Omental fat pad (tissue), 4 donors: ENCODE measurements at places on chromosomes 3 and 15. TPM values are rescaled to one million over a fixed set of nuclear protein-coding genes. Genes with fewer than 3 reads are reported as not detected.

DNA sequence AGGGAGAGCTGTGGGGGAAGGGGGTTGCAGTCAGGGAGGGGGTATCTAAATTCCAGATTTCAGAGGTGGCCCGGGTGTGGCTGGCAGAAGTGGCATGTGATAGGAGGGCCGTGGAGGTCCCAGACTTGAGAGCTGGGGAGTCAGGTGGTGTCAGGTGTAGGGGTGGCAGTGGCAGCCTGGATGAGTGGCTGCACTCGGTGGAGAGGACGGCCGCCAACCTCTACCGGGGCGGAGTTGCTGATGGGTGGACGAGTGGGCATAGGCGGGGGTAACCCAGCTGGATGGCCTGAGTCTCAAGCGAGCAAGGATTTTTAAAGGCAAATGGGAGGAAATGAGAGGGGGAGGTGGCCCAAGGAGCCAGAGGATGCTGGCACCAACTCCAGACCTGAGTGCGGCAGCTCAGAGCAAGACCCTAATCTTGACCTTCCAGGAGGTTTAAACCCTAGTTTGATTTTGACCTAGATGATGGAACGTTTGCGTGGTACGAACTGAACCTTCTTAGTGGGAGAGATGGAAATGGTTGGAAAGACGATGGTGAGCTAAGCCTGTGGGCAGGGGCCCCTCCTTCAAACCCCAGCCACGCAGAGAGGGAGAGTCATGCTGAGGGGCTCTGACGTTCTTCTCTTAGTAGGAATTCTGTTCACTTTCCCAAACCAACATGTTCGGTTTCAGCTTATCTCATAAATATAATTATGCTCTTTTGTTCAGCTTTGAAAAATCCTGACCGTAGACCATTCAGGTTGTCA is 8.0 kb downstream of the TRAK1 start:
- no peak for DNase-seq

The DPPA2 gene
- total RNA-seq: not detected

- DNase-seq: no peak
Measured at GRCh38 chr3:4865714-4866113, 113.5 kb upstream of the BHLHE40 start.

- DNase-seq: no peak
Measured at GRCh38 chr3:197858598-197858997, 67.5 kb downstream of the LRCH3 start.

DNA sequence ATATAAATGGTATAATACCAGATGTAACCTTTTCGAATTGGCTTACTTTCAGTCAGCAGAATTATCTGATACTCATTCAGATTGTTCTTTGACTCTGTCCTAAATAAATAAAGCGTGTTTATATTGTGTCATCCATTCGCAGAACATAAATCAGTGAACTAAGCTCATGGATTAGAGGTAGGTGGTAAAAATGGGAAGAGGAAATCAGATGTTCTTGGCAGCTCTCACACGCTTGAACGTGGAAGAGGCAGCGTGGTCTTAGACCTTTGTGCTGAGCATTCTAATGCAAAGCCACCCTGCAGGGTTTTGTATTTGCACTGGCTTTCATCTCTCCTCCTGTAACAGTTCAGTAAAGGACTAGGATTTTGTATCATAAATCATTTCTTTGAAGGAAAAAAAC is 441.4 kb downstream of the GABRG3 start:
- no peak for DNase-seq

- DNase-seq: peak; percentile 42
Measured at GRCh38 chr3:126522363-126522788, 1.6 kb upstream of the CHST13 start.

DNA sequence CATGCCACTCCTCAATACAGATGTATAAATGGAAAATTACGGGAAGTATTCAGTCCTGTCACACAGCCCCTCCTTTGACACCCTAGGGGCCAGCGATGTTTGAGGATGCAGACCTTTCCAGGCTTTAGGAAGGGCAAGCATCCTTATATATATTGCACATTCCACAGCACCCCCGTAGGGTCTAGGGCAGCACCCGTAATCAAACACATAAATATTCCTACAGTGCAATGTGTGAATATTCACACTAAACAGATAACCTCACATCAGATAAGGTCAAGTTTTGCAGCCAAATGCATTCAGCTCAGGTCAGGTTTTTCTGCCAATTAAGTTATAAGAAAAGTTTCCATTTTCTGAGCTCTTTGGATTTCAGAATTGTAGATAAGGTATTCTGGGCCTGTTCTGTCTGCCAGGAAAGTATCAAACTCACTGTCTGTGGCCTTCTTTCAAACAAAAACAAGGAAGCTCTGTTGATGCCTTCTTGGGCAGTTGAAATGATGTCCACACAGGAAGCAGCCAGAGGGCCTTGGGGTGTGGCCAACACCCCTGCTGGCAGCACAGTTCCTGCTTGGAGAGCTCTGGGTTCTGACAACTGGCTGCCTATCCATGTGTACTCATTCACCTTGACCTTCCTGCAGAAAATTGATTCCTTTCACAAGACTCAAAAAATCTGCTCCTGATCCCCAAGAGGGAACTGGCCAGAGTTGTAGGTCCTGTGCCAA is 427.0 kb downstream of the NTRK3 start:
- no peak for DNase-seq

- DNase-seq: no peak
Measured at GRCh38 chr3:3302964-3303363, 123.5 kb upstream of the CRBN start.

DNA sequence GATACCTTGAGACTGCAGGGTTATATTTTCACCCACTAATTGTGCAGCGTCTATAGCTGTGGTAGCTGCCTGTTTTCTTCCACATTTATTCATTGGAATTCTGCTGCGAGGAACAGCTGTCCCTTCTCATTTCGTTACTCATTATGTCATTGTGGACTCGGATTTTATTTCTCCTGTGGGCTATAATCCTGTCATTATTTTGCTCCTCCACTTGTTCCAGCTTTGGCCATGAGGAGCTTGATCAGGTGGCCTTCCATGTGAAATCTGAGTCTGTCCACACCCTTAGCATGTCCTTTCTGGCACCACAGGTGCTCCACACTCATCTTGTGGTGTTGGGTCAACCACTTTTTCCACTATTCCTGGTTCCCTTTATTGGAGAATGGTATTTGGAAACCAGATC is 14.8 kb downstream of the LYSMD4 start:
- DNase-seq: no peak

DNA sequence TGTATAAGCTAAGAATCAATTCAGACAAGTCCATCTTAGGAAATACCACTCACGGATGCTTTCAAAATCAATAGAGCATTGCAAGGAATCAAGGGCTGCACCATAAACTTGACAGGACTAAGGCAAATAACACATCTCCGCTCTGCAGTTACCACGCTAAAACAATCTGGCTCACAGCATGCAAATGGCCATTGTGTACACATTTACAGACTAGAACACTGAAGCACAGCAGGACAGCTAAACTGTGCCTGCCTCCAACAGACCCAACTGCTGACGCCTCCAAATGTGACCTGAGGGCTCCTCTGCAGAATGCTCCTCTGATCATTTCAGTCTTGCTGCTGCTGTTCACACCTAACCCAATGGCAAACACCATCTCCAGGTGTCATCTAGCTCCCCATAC is 104.3 kb downstream of the MEX3B start:
- DNase-seq: no peak

DNA sequence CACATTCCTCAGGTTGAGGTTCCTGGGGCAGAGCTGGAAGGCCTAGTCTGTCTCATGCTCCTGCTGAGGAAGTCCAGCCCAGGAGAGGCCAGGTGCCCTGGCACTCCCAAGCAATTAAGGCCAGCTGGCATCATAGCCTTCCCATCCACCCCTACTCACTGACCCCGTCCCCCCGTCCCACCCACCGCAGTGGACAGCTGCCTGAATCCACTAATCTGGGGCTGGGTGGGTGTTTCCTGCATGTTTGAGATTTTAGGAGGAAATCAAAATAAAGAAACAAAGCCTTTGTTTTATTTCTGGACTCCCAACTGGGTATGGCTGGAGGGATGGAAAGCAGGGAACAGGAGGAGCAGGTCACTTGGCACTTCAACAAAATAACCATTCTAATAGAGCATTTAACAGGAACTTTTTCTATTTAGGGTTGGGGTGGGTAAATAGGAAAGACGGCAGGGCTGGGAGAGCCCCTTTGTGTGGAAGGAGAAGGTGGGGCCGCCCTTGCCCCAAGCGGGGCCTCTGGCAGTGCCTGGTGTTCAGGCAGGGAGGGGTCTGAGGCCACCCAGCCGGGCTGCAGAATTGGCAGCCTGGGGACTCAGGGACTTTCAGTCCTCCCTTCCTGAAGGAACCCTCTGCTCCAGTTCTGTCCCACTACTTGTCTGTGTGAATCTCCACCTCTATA is 8.5 kb downstream of the MRAS start:
- no peak for DNase-seq
